ENCODE measurements at places on chromosomes 7 and 10.

GRCh38 chr10:48214716-48215485, 59.6 kb downstream of the FRMPD2 start:
- DNase-seq: no peak

GRCh38 chr7:22008087-22008486, 62.4 kb upstream of the CDCA7L start:
- DNase-seq: no peak

GRCh38 chr7:68276725-68277124, 1280.1 kb downstream of the TYW1 start:
- no peak for DNase-seq

DNA sequence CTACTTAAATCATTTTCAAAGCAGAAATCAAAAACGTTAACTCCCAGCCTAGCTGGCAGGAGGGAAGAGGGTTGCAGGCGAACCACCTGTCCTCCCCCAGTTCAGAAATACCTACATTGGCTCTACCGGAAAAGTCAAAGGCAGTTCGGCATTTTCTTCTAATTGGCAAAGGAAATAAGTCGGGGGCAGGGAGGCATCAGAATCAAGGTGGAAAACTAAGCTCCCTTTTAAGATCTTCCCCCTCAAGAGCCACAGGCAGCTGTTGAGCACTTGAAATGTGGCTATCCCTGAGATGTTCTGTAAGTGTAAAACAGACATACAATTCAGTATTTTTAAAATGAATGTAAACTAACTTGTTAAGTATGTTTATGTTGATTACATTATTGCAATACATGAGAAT, 957 bp upstream of the ELMO1 start:
- no peak for DNase-seq

GRCh38 chr7:95472581-95473161, 13.1 kb upstream of the ASB4 start:
- DNase-seq: peak; percentile 12

DNA sequence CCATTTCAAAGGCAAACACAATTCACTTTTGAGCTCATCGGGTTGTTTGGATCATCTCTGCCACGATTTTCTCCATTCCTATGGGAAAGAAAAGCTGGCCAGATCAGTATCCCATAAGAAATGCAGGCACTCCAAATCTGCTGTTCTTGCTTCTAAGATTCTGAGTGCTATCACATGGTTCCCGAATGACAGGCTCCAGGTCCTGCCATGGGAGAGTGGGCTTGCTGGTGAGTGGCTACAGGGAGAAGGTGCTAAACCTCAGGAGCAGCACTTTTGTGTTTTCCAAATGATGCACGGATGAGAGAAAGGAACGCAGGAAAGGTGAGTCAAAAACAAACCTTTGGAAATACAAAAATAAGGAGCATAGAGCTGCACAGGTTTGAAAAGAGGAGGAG, 32.1 kb downstream of the MTURN start:
- DNase-seq: no peak

DNA sequence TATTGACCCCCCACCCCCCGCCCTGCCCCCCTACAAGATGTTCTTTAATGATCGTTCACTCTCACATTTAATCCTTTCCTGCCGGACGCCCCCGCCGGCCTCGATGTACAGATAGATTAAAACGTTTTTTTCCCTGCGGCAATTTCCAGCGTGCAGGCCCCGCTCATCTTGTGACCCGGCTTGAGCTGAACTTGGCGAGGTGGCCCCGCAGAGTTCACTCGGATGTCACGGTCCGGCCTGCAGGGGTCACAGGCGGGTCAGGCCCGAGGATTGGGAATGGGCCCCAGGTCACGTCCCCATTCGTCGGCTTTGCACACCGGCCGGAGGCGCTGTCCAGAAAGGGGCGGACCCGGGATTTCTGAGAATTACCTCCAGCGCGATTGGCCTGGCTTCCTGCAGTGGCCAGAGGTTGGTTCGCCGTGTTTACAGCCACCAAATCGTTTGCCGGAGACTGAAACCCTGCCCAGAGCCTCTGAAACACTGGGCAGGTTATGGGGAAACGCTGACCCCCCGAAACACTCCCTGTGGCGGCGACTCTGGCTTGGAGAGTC, 1.9 kb upstream of the CYP26A1 start:
- no peak for DNase-seq

GRCh38 chr7:3080106-3080505, 36.4 kb upstream of the CARD11 start:
- no peak for DNase-seq

DNA sequence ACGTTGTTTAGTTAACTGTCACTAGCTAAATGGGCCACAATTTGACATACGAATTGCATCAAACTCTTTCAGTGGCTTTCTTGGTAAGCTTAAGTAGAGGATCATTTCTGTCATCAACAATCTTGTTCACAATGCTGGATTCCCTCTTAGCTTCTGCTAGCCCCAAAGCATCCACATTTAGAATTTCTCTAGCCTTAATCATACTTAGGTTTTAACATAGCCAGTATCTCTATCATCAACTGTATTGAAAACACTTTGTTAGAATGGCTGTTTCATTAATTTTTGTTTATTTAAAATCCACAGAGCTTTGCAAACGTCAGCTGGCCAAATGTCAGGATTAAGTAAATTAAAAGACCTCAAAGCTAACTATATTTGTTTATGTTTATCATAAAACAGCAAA, 41.1 kb downstream of the ABRAXAS2 start:
- DNase-seq: no peak

GRCh38 chr10:121804460-121804859, 123.4 kb downstream of the ATE1 start:
- peak; percentile 83 for DNase-seq

- no peak for DNase-seq
These were observed 384.0 kb downstream of the RPS24 start for GRCh38 chr10:78417425-78418370.

- DNase-seq: no peak
These were observed 19.0 kb downstream of the COL28A1 start for GRCh38 chr7:7516662-7517061.

GRCh38 chr7:2379821-2380450, 23.5 kb upstream of the CHST12 start:
- no peak for DNase-seq

Data from GM04504 (cell line).